Skin of body (tissue), 3 donors: ENCODE measurements at places on chromosomes 4 and X. TPM values are rescaled to one million over a fixed set of nuclear protein-coding genes. Genes with fewer than 3 reads are reported as not detected.

DNA sequence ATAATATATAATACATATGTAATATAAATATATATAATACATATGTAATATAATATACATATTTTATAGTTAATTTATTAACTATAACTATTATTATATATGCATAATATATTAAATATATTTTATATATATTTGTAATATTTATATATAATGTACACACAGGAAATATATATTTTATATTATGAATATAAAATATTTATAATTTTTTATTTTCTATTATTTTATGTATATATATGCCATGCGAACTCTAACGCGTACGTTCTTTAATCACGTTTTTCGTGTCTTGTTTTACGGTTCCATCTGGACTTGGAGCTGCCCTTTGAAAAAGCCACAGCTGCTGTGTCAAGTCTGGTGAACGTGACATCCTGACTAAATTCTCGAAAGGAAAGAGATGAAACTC lies 332.1 kb downstream of the ASMT start:
- DNase-seq = no peak

DNA sequence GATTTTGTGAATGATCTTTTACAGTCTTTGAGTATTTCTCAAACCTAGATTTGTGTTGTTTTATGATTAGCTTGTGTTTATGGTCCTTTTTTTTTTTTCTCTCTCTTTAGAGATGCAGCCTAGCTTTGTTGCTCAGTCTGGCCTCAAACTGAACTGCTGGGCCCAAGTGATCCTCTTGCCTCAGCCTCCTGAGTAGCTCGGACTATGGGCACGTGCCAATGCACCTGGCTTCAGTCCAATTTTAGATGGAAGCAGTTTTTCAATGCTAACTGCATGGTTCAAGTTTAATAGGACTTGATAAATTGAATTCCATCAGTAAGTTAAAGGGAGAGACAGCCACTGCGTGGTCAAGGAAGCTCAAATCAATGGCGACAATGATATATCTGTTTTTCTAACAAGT lies 3.8 kb upstream of the FGG start:
- no peak for DNase-seq

CCDC120 gene
- 3.6 TPM for total RNA-seq

GRCh38 chrX:72110876-72111708 lies 20.6 kb downstream of the RTL5 start:
- no peak for DNase-seq

DNA sequence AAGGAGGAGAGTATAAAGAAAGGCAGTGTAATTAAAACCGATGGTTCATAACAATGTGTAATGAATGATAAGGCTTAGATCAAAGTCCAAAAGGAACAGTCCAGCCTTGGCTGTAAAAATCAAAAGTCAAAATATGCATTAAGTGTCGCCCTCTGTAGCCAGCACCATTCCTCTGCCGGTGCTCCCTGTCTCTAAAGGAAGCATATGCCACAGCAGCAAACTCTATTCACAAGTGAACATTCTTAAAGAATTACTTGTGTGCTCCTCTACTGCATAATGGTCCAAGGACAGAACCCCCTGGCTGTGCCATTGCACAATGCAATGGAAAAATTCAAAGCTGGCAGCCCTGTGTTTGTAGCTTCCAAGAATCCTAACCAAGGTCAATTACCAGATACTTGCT lies 16.3 kb upstream of the MBNL3 start:
- no peak for DNase-seq

GRCh38 chr4:55736605-55737183 lies 82.9 kb upstream of the EXOC1L start:
- no peak for DNase-seq

BEX4 gene
- 28.6 TPM for total RNA-seq
